GM23248 (cell line): ENCODE measurements at places on chromosomes 5 and 9.

DNA sequence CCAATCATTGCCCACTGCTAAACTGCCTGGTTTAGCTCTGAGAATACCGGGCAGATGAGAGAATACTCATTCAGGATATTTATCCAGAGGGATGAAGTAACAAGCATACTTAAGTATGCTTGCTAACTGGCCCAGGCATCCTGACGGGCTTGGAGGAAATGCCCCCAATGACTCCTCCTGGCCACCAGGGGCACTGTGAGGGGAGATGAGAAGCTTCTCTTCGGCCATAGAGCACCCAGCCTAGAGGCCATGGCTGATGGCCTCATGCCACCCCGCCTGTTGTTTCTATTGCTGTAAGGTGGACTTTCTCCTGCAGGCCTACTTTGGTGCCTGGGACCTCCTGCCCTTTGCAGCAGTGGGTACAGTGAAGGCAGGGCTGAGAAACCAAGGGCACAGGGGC lies 134.5 kb upstream of the FSTL4 start:
- no peaks in the 10 kb centered on the region for H3K36me3 ChIP-seq
- DNase-seq = peak; percentile 3
- no peak overlapping the region for H3K27ac ChIP-seq
- no peak overlapping the region for H3K4me3 ChIP-seq

DNA sequence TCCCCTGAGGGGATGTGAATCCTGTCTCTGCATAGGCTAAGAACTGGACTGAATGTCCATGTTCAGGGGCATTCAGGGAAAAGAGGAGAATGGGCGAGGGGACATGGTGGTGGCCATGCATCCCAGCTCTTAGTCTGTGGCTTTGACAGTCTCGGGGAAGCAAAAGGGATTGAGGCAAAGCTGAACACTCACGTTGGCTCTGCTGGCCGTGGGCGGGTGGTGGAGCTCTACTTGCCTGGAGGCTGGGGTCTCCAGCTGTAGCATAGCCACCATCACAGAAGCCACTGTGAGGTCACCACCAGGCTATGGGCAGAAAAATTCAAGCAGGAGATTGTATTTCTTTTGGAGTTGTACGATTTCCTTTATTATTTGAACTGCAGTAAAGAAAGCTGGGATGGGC lies 4.1 kb downstream of the GARIN3 start:
- peaks cover 35% of the 10 kb centered on the region for H3K27me3 ChIP-seq
- no peaks in the 10 kb centered on the region for H3K4me1 ChIP-seq
- H3K36me3 ChIP-seq = no peaks in the 10 kb centered on the region
- no peak overlapping the region for H3K4me3 ChIP-seq

DNA sequence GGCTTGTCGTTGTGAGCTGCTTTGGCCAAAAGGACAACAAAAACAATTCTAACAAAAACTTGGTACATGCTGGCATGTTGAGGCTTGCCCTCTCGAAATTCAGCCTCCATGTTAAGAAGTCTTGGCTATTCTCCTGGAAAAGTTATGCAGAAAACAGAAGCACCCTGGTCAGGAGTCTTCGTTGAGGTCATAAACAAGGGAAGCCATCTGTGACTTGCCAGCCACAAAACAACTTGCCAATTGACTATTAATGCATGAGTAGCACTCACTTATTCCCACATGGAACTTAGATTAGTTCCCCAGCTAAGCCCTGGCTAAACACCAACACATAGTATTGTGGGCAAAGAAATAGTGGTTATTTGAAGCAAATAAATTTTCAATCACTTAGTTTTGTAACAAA lies 521.0 kb upstream of the CHD1 start:
- no peaks in the 10 kb centered on the region for H3K36me3 ChIP-seq
- no peak overlapping the region for H3K27ac ChIP-seq
- H3K4me1 ChIP-seq = no peaks in the 10 kb centered on the region
- DNase-seq = no peak
- no peaks in the 10 kb centered on the region for H3K27me3 ChIP-seq

- H3K4me3 ChIP-seq = no peak overlapping the region
- H3K36me3 ChIP-seq = no peaks in the 10 kb centered on the region
- no peak for DNase-seq
- peaks cover 3% of the 10 kb centered on the region; the same call in 1 of the 2 replicates for H3K27me3 ChIP-seq
- no peak overlapping the region for H3K27ac ChIP-seq
- no peaks in the 10 kb centered on the region for H3K4me1 ChIP-seq
These were observed 64.8 kb upstream of the PLCXD3 start for GRCh38 chr5:41575110-41575779.

GRCh38 chr9:106886111-106887046 lies 23.4 kb downstream of the ZNF462 start:
- peak; percentile 40 for DNase-seq
- peaks cover 25% of the 10 kb centered on the region for H3K4me1 ChIP-seq
- H3K27ac ChIP-seq = 0 out of 2 replicates have a peak overlapping the region, but pooled peaks have one; percentile 2
- H3K36me3 ChIP-seq = no peaks in the 10 kb centered on the region

GRCh38 chr9:132631280-132631679 lies 38.5 kb downstream of the DDX31 start:
- peaks cover 29% of the 10 kb centered on the region; the same call in 1 of the 2 replicates for H3K36me3 ChIP-seq
- no peak overlapping the region for H3K27ac ChIP-seq
- no peak overlapping the region for H3K4me3 ChIP-seq
- H3K4me1 ChIP-seq = no peaks in the 10 kb centered on the region
- H3K27me3 ChIP-seq = no peaks in the 10 kb centered on the region

- no peak overlapping the region for H3K27ac ChIP-seq
- H3K4me3 ChIP-seq = no peak overlapping the region
- DNase-seq = no peak
- no peaks in the 10 kb centered on the region for H3K27me3 ChIP-seq
- no peaks in the 10 kb centered on the region for H3K36me3 ChIP-seq
These were observed 676.4 kb downstream of the PRELID2 start for GRCh38 chr5:145158730-145159129.

DNA sequence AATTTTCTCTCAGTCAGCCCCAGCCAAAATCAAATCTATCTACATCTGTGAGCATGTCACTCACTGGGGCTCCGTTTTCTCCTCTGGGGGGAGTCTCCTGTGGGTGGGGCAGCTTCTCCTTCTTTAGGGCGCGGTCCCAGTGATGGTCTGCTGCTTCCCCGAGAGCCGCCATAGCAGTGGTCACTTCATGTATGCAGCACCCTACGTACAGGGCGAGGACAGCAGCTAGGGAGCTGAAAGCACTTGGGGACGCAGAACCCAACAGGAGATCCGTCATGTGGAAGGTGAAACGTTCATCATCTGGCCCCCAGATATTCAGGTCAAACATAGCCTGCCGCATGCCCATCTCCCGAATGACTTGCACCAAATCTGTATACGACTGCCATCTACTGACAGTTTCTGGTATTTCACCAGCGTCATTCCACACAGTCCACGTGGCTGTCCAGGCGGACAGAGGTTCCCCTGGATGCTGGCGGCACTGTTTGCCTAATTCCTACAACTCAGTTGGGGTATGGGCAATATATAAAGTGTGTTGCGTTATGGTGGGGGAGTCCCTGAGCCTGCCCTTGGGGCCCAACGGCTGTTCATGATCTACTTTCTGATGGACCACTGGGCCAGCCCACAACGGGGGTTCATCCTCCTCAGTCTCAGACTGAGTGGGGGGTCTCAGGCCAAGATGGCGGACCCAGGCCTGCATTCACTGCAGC lies 795.0 kb downstream of the EFNA5 start:
- H3K27me3 ChIP-seq = no peaks in the 10 kb centered on the region
- H3K4me3 ChIP-seq = no peak overlapping the region
- peak; percentile 51 for DNase-seq

DNA sequence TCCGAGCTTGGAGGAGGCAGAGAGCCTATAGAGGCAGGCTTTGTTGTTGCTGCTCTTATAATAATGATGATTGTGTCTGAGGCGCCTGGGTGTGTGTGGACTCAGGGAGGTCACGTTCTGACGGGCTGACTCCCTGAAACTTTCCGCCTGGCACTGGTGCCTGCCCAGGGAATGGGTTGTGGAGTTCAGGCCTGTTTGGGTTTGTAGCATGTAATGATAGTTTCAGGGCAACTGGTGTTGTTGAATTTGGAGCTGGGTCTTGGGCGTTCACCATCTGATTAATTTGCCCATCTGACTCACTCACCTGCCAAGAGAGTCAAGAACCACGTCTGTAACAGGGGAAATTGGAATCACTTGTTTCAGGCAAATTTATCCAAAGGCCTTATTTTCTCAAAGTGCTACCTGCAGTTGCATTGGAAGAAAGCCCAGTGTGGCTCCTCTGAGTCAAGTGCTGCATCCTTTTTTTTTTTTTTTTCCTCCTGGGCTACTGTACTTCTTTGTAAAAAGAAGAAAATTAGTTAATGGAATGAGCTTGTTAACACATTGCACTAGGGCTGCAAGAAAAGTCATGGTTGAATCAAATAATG lies 386.5 kb downstream of the GADD45G start:
- H3K4me1 ChIP-seq = no peaks in the 10 kb centered on the region
- H3K27me3 ChIP-seq = no peaks in the 10 kb centered on the region; the same call in 1 of the 2 replicates
- no peaks in the 10 kb centered on the region for H3K36me3 ChIP-seq
- no peak overlapping the region for H3K4me3 ChIP-seq
- H3K27ac ChIP-seq = no peak overlapping the region

DNA sequence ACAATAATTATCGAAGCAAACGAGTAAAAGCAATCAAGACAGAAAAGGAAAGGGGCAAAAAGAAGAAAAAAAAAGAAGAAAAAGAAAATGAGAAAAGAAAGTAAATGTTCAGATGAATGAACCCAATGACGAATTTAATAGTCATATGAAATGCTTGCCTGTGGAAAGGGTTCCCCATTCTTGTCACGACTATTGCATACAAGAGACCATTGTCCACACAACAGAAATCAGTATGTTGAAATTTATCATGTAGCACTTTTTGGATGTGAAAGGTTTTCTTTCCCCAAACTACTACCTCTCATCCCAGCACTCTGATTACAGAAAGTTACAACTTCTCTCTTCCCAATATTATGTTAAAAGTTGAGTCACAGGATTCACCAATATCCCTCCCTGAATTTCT lies 162.4 kb downstream of the ZDHHC21 start:
- no peak overlapping the region for H3K4me3 ChIP-seq
- DNase-seq = no peak
- H3K27ac ChIP-seq = no peak overlapping the region
- H3K27me3 ChIP-seq = peaks cover 22% of the 10 kb centered on the region
- no peaks in the 10 kb centered on the region for H3K36me3 ChIP-seq
- H3K4me1 ChIP-seq = no peaks in the 10 kb centered on the region

- peak overlapping the region; percentile 73 for H3K27ac ChIP-seq
- H3K27me3 ChIP-seq = no peaks in the 10 kb centered on the region
- H3K4me3 ChIP-seq = no peak overlapping the region
- DNase-seq = peak; percentile 93
- H3K4me1 ChIP-seq = peaks cover 19% of the 10 kb centered on the region
- H3K36me3 ChIP-seq = 0 out of 2 replicates have a peak, but pooled peaks cover 3% of the 10 kb centered on the region
These were observed 11.9 kb downstream of the LPCAT1 start for GRCh38 chr5:1511651-1512540.

- H3K36me3 ChIP-seq = no peaks in the 10 kb centered on the region
- no peak overlapping the region for H3K27ac ChIP-seq
- H3K4me3 ChIP-seq = no peak overlapping the region
- peak; percentile 16 for DNase-seq
- H3K4me1 ChIP-seq = no peaks in the 10 kb centered on the region
These were observed 75.6 kb downstream of the ST8SIA4 start for GRCh38 chr5:100827481-100827889.

DNA sequence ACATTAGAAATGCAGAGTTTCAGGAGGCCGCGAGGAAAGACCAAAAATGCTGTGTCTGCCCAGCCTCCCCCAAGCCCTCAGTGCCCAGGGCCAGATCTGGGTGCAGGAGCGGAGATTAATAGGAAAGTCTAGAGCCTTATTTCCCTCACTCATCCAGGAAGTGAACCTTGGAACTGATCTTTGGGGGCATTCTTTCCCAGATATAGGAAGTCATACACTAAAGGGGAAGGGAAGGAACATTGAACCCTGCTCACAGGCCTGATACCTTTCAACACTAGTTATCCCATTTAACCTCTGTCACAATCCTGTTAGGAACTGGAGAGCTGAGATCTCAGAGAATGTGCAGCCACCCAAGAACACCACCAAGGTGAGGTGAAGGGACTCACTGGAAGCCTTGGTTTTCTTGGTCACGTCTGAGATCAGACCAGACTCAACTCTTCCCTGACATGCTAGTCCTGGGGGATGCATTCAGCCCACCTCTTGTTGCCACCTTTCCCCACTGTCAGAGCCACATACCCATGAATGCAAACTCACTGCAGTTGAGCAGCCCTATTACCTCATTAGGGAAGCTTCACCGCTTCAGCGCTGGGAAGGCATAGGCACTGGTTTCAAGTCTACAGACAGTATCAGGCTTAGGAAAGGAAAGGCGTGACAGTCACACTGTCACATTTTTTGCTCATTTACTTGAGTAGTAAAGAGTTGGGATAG lies 95.0 kb downstream of the KIAA1958 start:
- H3K4me1 ChIP-seq = peaks cover 5% of the 10 kb centered on the region; the same call in 1 of the 2 replicates
- 0 out of 2 replicates have a peak, but pooled peaks cover 4% of the 10 kb centered on the region for H3K36me3 ChIP-seq
- H3K4me3 ChIP-seq = no peak overlapping the region
- no peak for DNase-seq

- H3K27ac ChIP-seq = no peak overlapping the region
- H3K27me3 ChIP-seq = no peaks in the 10 kb centered on the region
- peak; percentile 42 for DNase-seq
- no peaks in the 10 kb centered on the region for H3K36me3 ChIP-seq
- H3K4me1 ChIP-seq = 0 out of 2 replicates have a peak, but pooled peaks cover 7% of the 10 kb centered on the region
- no peak overlapping the region for H3K4me3 ChIP-seq
These were observed 67.9 kb downstream of the XRCC4 start for GRCh38 chr5:83145241-83145640.

DNA sequence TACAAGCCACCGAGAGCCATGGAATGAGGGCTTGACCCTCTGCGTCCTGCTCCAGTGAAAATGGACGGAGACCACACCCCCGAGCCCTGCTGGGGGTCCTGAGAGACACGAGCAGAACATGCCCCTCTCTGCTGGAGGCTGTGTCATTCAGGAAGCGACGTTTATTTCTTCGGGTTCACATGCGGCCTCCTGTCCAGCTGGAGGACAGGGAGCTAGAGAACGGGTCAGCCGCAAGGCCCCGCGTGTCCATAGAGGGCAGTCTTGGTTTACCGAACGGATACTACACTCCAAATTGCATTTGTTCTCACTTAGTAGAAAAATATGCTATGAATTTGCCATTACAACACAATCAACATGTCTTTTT lies 36.1 kb downstream of the MRPL36 start:
- H3K4me1 ChIP-seq = no peaks in the 10 kb centered on the region
- H3K36me3 ChIP-seq = no peaks in the 10 kb centered on the region
- H3K27ac ChIP-seq = no peak overlapping the region

GRCh38 chr5:61229416-61229815 lies 67.1 kb upstream of the SMIM15 start:
- no peaks in the 10 kb centered on the region for H3K27me3 ChIP-seq
- no peaks in the 10 kb centered on the region for H3K4me1 ChIP-seq
- DNase-seq = no peak
- no peak overlapping the region for H3K4me3 ChIP-seq
- no peak overlapping the region for H3K27ac ChIP-seq
- H3K36me3 ChIP-seq = no peaks in the 10 kb centered on the region
